ENCODE measurements at places on chromosomes 16 and 17. TPM values are rescaled to one million over a fixed set of nuclear protein-coding genes. Genes with fewer than 3 reads are reported as not detected.

The NPIPA5 gene
- total RNA-seq, result 0.56 TPM

The DEXI gene
- total RNA-seq, result 58.2 TPM

The STX1B gene
- total RNA-seq, result 7.2 TPM

The OR3A1 gene
- total RNA-seq, result 0.89 TPM

The PMFBP1 gene
- total RNA-seq, result 1.3 TPM

The IGF2BP1 gene
- total RNA-seq, result 249 TPM

The NAGS gene
- 7.7 TPM for total RNA-seq

The TP53TG3C gene
- total RNA-seq, result not detected

The KRTAP1-1 gene
- total RNA-seq, result not detected

The KRTAP3-1 gene
- not detected for total RNA-seq

The KRT33A gene
- not detected for total RNA-seq

The TBC1D3C gene
- total RNA-seq, result not detected

The KRTAP4-1 gene
- total RNA-seq, result not detected

The SALL1 gene
- total RNA-seq, result 22.7 TPM

The OR3A2 gene
- total RNA-seq, result 2.8 TPM

The SLC38A8 gene
- total RNA-seq, result not detected

The TEDC2 gene
- 98.9 TPM for total RNA-seq

The CCL16 gene
- not detected for total RNA-seq

The EFCAB13 gene
- total RNA-seq, result 3.6 TPM

GRCh38 chr17:29592850-29593551 lies at the start of gene ANKRD13B:
ANKRD13B (plus strand) TSS chr17:29593132; CDS start chr17:29593622, 490 bp downstream.
- DNase-seq, result peak; percentile 83

GRCh38 chr16:68479271-68479670 lies 31.0 kb upstream of the SMPD3 start:
- DNase-seq, result no peak

GRCh38 chr16:17885659-17886207 lies 415.0 kb upstream of the XYLT1 start:
- peak; percentile 37 for DNase-seq

- peak; percentile 1 for DNase-seq
These were observed 4.9 kb downstream of the MYH1 start for GRCh38 chr17:10513299-10514067.

- DNase-seq, result no peak
These were observed 206.4 kb downstream of the ENGASE start for GRCh38 chr17:79280866-79281572.

- no peak for DNase-seq
These were observed 18.9 kb downstream of the ARSG start for GRCh38 chr17:68310152-68310551.

- DNase-seq, result no peak
These were observed 10.4 kb downstream of the COG1 start for GRCh38 chr17:73203135-73203787.

DNA sequence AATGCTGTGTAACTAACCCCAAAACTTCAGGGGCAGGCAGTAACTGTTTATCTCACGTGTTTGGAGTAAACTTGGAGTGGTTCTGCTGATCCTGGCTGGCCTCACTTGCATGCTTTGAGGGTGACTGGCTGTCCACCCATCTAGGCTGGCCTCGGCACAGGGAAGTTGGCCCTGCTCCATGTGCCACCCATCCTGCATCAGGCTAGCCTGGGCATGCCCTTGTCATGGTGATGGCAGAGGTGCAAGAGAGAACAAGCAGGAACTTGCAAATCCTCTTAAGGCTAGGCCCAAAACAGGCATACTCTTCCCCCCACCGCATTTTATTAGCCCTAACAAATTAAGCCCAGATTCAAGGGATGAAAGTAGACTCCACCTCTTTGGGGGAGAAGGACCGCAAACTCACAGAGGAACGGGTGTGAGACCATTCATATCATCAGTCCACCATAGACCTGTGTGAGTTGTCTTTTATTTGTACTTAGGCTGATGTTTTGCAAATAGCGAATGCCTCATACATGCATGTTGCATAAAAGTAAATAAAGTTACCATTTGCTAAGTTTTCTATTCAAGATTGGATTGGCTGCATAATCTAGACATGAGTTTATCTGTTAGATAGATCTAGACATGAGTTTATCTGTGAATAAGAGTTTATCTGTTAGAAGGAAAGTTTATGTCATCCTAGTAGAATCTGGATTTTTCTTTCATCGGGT lies 221.0 kb downstream of the CCDC182 start:
- DNase-seq, result no peak

GRCh38 chr17:50806141-50806643 lies 29.2 kb upstream of the WFIKKN2 start:
- peak; percentile 73 for DNase-seq

DNA sequence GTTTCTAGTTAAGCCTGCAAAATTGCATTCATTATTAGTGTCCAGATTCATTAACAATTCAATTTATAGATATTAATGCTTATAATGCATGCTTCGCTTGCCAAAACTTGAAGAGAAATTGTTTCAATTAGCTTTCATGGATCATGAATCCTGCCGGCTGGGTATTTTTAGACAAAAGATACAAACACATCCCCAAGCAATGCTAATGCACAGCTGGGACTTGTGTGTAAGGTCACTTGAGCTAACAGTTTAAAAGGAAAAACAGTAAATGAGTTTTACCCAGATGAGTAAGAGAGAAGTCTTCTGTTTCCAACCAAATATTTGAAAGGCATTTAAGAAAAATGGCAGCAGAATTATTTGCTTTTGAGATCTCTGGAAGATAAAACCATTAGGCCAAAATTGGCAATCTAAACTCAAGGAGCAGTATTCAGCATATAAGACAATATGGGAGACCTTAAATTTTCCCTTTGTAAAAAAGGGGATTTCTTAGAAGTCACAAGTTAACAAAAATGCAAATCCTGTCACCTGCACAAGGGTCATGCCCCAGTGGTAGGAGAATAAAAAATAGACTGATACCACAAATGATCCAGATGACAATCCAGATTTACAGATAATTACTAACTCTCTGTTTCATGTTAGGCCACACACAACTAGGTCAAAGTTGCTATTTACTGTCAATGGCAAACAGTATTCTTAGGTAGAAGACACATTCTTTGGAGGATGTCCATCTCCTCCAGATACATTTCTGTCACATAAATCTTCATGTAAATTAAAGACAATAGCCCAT lies 418.4 kb upstream of the PMFBP1 start:
- no peak for DNase-seq

DNA sequence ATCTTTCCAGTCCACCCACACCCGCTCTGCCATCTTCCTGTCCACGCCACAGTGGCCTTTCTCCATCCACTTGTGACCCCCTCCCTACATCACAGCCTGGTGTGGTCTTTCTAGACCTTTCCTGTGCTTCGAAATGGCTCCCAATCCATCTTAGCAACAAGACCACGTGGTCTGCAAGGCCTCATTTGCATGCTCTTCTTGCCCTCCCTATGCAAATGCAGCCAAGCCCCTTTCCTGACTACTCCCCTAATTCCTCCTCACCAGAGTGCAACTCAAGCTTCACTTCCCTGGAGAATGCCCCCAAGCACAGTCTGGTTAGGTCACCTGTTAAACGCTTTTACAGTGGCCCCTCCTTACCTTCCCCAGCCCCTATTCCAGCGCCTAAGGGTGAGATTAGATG lies 6.1 kb downstream of the PPP1R9B start:
- DNase-seq, result no peak

DNA sequence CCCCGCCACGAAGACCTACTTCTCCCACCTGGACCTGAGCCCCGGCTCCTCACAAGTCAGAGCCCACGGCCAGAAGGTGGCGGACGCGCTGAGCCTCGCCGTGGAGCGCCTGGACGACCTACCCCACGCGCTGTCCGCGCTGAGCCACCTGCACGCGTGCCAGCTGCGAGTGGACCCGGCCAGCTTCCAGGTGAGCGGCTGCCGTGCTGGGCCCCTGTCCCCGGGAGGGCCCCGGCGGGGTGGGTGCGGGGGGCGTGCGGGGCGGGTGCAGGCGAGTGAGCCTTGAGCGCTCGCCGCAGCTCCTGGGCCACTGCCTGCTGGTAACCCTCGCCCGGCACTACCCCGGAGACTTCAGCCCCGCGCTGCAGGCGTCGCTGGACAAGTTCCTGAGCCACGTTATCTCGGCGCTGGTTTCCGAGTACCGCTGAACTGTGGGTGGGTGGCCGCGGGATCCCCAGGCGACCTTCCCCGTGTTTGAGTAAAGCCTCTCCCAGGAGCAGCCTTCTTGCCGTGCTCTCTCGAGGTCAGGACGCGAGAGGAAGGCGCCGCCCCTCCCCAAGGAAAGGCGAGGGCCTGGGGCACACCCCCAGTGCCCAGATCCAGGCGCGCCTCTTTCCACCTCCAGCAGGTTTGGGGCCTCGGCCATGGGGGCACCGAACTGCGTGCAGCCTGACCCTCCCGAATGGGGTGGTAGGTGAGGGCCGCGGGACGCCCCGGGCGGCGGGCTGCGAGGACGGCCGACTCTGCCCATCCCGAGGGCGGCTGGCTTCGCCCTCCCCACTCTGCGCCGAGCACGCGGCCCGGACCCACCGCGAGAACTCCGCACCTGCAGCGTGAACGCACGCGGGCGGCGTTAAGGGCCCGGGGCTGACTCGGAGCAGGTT lies 664 bp downstream of the HBQ1 start:
- DNase-seq, result peak; percentile 92

GRCh38 chr16:9203956-9204355 lies 112.5 kb downstream of the HAPSTR1 start:
- no peak for DNase-seq

DNA sequence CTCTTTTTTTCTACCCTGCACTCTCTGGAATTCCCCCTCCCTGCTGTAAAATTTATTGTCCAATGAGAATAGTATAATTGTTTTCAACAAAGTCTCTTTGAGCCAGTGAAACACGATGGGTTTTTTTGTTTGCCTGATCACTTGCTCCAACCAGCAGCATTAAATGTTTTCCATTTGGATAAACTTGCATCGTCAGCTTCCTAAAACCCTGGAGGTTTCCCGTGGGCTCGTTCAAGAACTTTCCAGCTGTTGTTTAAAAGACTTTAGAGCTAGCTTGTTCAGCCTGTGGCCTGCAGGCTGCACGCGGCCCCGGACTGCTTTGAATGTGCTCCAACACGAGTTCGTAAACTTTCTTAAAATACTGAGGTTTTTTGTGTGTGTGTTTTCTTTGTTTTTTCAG lies 14.9 kb downstream of the NAGPA start:
- no peak for DNase-seq

GRCh38 chr16:57233944-57234706 lies 10.9 kb upstream of the ARL2BP start:
- DNase-seq, result no peak

DNA sequence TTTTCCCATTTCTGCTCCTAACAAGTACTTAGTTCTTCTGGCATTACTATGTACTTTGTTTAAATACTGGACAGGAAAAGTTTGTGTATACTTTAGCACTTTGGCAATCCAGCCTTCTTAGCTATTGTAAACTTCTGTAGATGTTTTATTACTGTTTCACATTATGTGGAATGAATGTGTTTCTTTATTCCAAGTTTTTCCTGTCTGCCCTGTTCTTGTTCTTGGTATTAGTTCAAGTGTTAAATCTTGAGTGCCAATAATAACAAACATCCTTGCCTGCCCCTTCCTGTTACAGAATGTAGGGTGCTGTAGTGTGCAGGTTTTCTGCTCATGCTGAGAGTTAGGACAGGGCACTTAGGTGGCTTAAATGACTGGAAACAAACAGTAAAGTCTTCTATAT lies 7.3 kb upstream of the CAPNS2 start:
- no peak for DNase-seq

DNA sequence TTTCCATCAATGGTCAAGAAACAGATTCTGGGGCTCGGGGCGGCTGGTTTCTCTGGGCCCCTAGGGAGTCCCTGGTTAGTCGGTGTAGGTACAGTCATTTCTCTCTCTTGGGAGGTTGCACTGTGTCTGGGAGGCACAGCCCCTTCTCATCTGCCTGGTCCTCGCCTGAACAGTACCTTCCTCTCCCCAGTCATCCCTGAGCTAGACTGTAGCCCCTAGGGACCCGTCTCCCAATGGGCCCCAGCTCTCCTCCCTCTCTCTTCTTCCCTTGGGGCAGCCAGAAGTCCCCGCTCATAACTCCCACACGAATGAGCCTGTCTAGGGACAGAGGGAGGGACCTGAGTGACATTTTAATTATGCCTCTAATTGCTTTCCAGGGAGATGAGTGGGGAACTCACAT lies 20.2 kb upstream of the CPSF4L start:
- no peak for DNase-seq

DNA sequence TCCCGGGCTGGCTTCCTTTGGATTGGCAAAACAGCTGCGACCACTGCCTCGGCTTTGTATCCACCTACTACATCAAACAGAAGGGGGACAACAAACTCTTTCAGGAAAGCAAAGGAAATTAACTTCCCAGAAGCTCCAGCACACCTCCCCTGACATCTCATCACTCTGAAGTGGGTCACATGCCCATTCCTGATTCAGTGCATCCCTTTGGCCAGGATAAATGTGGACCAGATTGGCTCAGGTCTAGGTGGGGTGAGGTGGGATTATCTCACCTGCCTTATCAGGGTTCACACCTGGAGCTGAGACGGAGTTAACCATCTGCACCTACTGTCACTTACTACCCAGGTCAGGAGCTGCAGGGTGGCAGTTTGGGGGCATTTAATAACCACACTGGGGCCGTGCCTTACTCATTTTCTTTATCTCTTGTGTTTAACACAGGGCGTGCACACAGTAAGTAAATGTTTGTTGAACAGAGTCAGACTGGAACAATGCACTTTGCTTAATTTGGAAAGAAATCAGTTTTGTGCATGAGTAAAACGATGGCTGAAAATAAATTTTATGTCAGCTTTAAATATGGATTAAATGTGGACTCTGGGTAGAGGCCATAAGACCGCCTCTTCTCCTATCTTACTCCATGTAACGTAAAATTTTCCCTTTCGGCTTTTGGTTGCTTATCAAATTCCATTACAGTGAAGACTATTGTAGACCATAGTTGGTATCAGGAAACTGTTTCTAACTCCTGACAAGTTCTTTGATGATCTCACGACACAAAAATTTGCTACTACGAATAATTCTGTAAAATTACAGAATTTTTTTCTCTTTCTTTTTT lies 36.0 kb downstream of the IQCK start:
- no peak for DNase-seq

- DNase-seq, result peak; percentile 99
These were observed 14.4 kb downstream of the MIS12 start for GRCh38 chr17:5500589-5501391.

DNA sequence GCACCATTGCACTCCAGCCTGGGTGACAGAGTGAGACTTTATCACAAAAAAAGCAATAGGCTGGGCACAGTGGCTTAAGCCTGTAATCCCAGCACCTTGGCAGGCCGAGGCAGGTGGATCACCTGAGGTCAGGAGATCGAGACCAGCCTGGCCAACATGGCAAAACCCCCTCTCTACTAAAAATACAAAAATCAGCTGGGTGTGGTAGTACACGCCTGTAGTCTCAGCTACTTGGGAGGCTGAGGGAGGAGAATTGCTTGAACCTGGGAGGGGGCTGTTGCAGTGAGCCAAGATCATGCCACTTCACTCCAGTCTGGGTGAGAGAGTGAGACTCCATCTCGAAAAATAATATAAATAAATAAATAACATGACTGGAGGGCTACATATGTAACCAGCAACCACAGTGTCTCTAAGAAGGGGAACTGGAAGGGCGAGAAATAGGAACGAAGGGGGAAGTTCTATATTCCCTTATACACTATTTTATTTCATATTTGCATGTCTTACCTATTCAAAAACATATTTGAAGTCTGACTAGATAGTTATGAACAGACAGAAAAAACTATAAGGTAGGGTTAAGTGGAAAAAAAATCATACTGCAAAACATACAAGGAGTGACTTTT lies 25.9 kb downstream of the MYH11 start:
- no peak for DNase-seq
